ENCODE measurements at places on chromosomes 11 and 22. TPM values are rescaled to one million over a fixed set of nuclear protein-coding genes. Genes with fewer than 3 reads are reported as not detected.

The SERPINH1 gene
- 86.9 TPM for total RNA-seq

The PNPLA5 gene
- total RNA-seq: not detected

The CADM1 gene
- total RNA-seq: 14.2 TPM

The GPR83 gene
- total RNA-seq: under 0.01 TPM

The TMPRSS6 gene
- not detected for total RNA-seq

The MFNG gene
- 0.26 TPM for total RNA-seq

The TREH gene
- not detected for total RNA-seq

The ST14 gene
- total RNA-seq: 105 TPM

The GRM5 gene
- under 0.01 TPM for total RNA-seq

The ROBO4 gene
- total RNA-seq: under 0.01 TPM

The SCGB1A1 gene
- total RNA-seq: not detected

The SOX6 gene
- 2.7 TPM for total RNA-seq

The UBQLN3 gene
- total RNA-seq: 0.13 TPM

The CRYBA4 gene
- total RNA-seq: not detected

The TMEM138 gene
- total RNA-seq: 12.7 TPM

The RAPSN gene
- 0.26 TPM for total RNA-seq

- no peak for DNase-seq
These were observed 77.9 kb downstream of the PIWIL3 start for GRCh38 chr22:24696551-24697001.

GRCh38 chr11:42707541-42707940 lies 604.3 kb upstream of the API5 start:
- no peak for DNase-seq

DNA sequence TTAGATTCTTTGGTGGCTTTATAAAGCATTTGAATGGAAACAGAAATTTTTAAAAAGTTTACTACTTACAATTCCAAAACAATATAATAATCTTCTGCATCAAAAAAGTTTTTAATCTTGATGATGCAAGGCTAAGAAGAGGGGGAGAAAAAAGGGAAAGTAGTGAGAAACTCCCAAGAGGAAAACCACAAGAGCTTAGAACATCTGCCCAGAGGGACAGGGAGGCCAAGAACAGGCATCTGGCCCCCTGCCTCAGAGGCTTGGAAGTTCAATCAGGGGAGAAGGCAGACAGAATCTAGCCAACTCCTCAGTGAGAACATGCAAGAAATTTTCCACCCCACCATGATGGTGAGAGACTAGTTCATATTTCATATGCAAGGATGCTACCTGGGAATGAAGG lies 23.8 kb upstream of the TTC28 start:
- no peak for DNase-seq

DNA sequence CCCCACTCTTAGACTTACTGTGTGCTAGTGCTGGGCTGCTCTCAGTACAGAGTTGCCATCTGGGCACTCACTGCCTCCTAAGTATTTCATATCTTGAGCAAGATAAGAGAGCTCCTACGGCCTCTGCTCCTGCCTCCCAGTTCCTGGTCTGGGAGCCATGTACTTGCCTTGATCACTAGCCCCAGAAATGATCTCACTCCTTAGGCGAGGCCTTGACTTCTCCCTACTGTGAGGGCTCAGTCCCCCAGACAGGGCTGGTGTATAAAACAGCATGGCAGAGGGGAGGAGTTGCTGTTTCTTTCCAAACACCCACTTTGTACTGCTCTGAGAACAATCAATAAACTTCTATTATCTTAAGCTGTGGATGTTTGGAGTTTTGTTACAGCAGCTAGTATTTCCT lies 47.4 kb upstream of the TP53I11 start:
- no peak for DNase-seq

- no peak for DNase-seq
These were observed 34.2 kb upstream of the LMO1 start for GRCh38 chr11:8297781-8298440.

GRCh38 chr22:40345271-40345670 lies 1.0 kb upstream of the ADSL start:
- DNase-seq: peak; percentile 44

DNA sequence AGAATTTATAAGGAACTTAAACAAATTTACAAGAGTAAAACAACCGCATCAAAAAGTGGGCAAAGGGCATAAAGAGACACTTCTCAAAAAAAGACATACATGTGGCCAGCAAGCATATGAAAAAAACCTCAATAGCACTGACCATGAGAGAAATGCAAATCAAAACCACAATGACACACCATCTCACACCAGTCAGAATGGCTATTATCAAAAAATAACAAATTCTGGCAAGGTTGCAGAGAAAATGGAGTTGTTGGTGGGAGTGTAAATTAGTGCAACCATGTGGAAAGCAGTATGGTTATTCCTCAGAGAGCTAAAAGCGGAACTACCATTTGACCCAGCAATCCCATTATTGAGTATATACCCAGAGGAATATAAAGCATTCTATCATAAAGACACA lies 866.8 kb upstream of the TENM4 start:
- DNase-seq: no peak

DNA sequence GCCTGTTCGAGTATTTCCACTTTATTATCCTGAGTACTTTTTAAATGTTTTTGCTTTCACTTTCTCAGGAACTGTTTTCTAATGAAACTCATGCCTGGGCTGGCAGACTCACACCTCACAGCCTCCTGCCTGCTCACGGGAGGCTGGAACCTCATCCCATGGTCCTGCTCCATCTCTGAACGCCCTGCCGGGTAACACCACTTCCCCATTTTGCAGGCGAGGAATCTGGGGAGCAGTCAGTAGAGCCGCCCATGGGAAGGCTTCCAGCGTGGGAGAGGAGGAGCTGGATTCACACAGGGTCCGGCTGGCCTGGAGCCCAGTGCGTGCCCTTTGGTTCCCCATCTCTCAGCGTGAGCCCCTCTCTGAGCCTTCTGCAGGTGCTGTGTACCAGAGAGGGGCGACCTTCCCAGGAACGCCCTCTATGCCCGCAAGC lies 53.6 kb downstream of the SCUBE1 start:
- DNase-seq: no peak

- DNase-seq: peak; percentile 85
These were observed at the start of gene CCDC85B for GRCh38 chr11:65890324-65891218. TSS of gene CCDC85B (plus strand) at chr11:65890673. CDS start at chr11:65890784, 111 bp downstream.

DNA sequence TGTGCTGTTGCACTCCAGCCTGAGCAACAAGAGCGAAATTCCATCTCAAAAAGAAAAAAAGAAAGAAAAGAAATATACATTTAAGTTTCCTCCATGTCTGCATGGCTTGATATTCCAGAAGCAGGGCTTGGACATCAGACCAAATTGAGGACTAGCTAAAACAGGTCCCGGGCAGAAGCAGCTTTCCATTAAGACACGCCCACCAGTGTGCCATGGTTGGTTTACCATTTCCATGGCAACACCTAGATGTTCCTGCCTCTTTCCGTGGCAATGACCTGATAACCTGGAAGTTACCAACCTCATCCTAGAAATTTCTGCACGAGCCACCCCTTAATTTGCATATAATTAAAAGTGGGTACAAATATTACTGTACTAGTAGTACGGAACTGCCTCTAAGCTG lies 111.3 kb downstream of the NAT10 start:
- no peak for DNase-seq

- DNase-seq: no peak
These were observed 95.8 kb downstream of the DLG2 start for GRCh38 chr11:85531191-85531897.

DNA sequence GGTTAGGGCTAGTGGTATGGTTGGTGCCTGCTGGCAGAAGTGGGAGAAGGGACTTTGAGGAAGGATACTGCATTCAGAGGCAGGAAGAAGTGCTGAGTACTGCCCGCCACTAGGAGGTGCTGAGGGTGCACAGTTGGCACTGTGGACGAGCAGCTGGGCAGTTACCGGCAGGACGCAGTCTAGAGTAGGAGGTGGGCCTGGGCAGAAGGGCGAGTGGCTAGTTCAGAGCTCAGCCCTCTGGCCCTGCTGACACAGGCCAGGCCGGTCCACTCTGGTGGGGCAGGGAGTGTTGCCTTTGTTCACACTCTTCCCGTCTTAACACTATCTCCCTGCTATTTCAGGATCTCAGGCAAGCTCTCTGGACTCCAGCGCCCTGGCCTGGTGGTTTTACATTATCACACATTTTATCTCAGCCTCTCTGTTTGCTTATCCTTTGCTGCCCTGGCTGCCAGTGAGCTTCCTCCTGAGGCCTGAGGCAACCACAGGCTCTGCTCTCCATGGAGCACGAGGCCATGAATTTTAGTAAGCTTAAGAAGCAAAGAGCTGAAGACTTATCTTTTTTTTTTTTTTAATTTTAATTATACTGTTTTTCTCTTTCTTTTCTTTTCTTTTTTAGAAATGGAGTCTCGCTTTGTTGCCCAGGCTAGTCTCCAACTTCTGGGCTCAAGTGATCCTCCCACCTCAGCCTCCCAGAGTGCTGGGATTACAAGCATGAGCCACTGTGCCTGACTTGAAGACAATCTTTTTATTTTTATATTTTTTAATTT lies 26.9 kb downstream of the SNAP29 start:
- peak; percentile 75 for DNase-seq

GRCh38 chr11:59939482-59939881 lies 1.2 kb downstream of the OOSP1 start:
- no peak for DNase-seq

GRCh38 chr22:50053861-50054260 lies 4.2 kb downstream of the TTLL8 start:
- DNase-seq: no peak

DNA sequence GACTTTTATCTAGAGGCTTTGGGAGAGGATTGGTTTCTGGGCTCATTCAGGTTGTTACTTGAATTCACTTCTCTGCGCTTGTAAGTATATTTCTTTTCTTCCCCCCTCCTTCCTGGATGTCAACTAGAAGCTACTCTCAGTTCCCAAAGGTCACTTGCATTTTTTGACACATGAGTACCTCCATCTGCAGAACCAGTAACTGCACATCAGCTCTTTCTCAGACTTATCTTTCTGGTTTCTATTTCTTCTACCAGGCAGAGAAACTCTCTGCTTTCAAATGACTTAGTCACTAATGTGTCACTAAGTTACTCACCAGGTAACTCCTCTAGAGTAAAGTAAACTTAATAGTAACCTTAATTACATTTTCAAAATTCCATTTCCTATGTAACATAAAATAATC lies 773.0 kb upstream of the LUZP2 start:
- peak; percentile 89 for DNase-seq

- DNase-seq: peak; percentile 65
These were observed 34.1 kb downstream of the PHLDB1 start for GRCh38 chr11:118641397-118642019.

DNA sequence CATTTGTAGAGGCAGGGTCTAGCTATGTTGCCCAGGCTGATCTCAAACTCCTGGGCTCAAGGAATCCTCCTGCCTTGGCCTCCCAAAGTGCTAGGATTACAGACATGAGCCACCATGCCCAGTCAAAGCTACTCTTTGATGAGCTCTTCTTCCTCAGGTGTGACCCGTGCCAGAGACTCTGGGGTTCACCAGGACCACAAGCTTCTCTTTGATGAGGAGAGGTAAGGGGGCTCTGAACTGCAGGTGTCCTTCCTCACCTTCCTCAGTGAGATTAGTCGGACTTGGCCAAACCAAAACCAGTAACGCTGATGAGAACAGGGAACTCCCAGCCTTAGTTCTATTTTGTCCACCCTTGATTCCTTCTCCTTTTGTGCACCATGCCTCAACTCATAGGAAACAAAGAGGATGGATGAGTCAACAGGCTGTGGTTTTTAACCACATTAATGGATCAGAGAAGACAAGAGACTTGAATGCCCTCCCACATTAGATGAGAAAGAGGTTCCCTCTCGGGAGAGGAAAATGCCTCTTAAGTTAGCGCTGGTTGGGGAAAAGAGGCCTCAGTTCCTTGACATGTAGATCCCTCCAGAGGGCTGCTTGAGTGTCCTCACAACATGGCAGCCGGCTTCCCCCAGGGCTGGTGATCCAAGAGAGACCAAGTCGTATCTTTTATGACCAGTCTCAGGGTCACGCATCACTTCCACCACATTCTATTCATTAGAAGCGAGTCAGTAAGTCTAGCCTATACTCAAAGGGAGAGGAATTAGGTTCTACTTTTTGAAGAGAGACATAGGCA lies 25.7 kb upstream of the CTR9 start:
- DNase-seq: peak; percentile 94

- DNase-seq: peak; percentile 38
These were observed 29.6 kb downstream of the TRIM29 start for GRCh38 chr11:120108154-120108784.

DNA sequence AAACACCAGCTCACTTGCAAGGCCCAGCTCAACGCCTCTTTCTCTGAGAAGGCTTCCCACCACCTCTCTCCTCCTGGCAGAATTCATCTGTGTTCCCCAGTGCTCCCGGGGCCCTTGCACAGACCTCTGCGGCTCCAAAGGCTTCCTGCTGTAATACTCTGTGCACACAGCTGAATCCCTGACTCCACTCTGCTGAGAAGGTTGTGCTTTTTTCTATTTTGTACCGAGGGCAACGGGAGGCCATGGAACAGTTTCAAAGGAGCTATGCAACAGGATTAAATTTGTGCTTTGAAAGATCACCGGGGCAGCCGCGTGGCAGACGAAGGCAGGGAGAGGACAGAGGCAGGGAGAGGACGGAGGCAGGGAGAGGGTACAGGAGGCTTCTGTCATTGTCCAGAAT lies 49.2 kb upstream of the SYT7 start:
- no peak for DNase-seq

- no peak for DNase-seq
These were observed 6.6 kb downstream of the SHANK2 start for GRCh38 chr11:71245601-71246391.

DNA sequence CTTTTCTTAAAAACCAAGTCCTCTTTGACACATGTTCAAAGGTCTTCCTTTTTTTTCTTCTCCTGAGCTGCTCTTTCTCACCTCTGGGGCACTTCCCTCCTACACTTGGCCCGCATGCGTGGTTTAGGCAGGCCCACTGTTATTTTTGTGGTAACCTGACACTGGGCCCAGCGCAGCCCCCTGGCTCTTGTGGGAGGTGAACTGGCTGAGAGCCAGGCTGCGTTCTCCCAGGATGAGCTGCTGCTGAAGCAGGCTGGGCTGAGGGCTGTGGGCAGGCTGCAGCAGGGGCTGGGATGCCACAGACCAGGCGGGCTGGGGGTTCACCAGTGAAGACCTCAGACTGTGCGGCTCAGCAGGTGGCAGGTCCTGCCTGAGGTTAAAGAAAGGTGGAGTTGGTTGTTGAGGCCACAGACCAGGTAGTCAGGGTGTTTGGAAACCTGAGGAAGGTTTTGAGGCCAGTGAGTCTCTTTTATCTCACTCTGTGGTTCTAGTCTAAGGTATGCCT lies 72.4 kb downstream of the TEAD1 start:
- peak; percentile 82 for DNase-seq

GRCh38 chr11:76620489-76620888 lies 50.1 kb downstream of the LRRC32 start:
- peak; percentile 20 for DNase-seq

GRCh38 chr11:61866231-61866957 lies 25.0 kb downstream of the FADS3 start:
- DNase-seq: peak; percentile 36

GRCh38 chr11:62501432-62501891 lies 45.1 kb downstream of the AHNAK start:
- no peak for DNase-seq

DNA sequence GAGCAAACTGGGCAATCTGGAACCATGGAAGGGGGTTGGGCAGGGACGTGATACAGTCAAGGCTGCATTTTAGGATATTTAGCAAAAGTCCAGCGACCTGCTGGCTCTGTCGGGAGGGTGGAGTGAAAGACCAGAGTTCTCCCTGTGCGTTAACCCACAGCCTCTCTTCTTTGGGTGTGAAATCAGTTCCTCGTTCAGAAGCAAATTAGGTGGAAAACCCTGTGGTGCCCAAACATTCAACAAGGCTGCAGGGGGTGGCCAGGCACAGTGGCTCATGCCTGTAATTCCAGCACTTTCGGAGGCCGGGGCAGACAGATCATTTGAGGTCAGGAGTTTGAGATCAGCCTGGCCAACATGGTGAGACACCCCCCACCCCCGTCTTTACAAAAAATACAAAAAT lies 5.9 kb downstream of the TMEM151A start:
- no peak for DNase-seq

- peak; percentile 10 for DNase-seq
These were observed 65.6 kb downstream of the CECR2 start for GRCh38 chr22:17434856-17435255.
